COR-L47 (cell line): ENCODE measurements at places on chromosomes 12 and 14.
A peak's percentile ranks its signal among the peaks of the same experiment; 100 is the strongest.

DNA sequence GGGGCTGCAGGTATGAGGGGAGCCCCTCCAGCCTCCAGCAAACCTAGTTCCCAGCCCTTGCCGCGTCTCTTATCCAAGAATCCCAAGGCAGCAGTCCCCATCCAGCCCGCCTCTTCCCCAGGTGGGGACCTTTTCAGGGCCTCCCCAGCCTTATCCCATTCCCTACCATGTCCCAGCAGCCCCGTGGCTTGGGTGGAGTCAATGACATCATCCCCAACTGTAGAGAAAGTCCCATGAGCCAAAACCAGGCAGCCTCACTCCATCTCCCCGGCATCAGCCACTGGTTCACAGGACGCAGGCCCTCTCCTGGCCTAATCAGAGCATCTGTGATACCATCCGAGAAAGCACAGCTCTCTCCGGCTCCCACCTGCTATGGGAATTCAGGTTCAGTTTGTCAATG, 131.0 kb downstream of the NCOR2 start:
- DNase-seq: no peak

DNA sequence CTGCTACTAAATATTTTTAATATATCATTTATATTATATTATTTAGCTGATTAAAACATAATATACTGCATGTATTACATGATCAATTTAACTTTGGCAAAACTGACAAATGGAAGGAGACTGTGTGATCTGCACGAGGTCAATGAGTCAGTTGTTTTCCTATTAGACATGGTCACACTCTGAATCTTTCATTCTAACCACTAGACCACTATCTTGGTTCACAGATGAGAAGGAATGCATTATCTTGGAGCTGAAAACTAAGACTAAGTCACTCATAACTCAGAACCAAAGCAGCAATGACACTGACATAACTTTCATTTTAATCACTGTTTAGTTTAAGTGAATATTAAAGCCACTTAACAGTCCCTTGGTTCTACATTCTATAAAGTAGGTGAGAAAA, 37.4 kb downstream of the GNPTAB start:
- DNase-seq: no peak

DNA sequence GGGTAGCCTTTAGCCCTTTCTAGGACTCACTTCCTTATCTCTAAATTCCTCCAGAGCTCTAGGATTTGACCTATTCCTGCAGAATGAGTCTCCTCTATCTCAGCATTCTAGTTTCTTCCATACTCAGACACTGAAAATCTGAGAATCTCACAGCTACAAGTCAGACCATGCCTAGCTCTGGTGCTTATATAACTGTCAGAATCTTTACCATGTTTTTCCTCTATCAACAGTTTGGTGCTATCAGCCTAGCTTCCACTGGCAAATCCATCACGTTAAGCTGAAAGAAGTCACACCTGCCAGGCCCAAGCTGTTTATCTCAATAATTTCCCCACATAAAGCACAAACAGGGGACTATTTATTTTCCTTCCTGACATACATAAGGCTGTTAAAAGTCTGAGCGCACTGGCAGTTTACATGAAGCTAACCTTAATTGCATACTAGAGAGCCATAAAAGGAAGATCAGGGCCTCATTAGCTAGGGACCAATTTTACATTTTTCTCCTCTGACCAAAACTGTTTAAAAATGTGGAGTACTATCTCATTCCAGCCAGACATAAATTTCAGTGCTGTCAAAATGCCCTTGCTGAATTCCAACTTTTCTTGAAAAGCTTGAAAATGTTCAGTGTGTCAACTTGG, 270.5 kb downstream of the C12orf75 start:
- DNase-seq: no peak

DNA sequence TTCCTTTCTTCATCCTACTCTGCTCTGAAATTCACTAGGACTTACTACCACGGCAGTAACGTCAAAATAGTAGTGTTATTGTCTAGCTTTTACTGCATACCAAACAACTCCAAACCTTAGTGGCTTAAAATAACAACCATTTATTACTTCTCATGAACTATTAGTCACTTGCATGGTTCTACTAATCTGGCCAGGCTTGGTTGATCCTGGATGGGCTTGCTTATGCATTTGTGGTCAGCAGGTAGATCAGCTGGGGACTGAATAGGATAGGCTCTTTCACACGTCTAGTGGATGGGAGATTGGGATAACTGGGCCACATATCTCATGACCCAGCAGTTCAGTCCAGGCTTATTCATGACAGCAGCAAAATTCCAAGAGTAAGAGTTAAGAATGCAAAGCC, 9.4 kb upstream of the SLC35F4 start:
- DNase-seq: no peak

DNA sequence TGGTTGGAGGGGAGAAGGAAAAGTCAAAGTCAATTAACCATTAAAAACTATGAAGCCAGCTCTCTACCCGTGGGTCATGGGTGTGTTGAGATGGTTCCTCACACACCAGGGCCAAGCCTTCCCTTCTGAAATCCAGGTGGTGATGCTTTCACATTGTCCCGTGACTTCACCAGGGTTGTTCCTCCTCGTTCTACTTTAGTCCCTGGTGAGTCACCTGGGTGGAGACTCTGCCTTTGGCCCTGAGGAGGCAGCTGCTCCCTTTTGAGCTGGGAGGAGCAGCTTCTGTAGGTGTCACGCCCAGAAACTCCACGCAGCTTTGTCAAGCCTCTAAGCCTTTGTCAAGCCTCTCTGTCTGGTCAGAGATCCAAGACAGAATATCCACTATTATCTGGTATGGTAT, 348.3 kb downstream of the BMP4 start:
- DNase-seq: no peak

- no peak for DNase-seq
Measured at GRCh38 chr14:105363847-105364708, 34.3 kb upstream of the TEX22 start.

- DNase-seq: no peak
Measured at GRCh38 chr12:125111403-125111802, 46.2 kb downstream of the AACS start.

GRCh38 chr14:104200106-104200505, 61.7 kb downstream of the KIF26A start:
- DNase-seq: no peak

DNA sequence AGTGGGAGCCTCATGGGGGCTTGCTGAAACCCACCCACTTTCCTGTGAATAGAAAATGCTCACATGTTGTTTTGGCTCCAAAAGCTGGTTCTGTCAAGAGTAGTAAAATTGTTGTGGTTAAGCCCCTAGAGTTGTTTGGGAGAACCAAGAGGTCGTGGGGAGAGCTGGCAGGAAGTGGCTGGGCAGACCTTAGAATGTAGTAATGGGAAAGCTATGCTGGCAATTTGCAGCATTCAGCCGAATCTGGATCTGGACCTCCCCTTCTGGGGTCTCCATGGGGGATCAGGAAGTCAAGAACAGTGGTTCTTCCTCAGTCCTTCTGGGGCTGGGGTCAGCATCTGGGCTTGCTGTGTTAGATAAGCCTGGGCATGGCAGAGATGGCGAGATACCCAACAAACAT, 150.6 kb upstream of the TBX3 start:
- DNase-seq: no peak

DNA sequence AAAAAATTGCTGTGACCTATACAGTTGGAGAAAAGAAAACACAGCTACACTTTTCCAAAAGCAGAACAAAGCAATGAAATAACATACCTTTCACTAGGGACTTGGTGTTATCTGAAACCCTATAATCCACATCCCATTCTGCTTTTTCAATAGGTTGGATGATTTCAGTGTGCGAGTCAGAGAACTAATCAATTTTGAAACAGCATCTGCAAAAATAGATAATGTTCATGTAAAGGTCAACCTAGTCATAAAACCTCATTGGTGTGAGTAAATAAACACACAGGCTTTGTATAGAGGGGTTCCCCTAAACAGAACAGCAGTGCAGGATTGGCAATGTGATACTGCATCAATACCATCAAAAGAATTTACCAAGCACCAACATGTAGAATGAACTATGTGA, 173.0 kb upstream of the G2E3 start:
- peak; percentile 20 for DNase-seq

- no peak for DNase-seq
Measured at GRCh38 chr12:91099341-91099740, 12.0 kb downstream of the LUM start.

DNA sequence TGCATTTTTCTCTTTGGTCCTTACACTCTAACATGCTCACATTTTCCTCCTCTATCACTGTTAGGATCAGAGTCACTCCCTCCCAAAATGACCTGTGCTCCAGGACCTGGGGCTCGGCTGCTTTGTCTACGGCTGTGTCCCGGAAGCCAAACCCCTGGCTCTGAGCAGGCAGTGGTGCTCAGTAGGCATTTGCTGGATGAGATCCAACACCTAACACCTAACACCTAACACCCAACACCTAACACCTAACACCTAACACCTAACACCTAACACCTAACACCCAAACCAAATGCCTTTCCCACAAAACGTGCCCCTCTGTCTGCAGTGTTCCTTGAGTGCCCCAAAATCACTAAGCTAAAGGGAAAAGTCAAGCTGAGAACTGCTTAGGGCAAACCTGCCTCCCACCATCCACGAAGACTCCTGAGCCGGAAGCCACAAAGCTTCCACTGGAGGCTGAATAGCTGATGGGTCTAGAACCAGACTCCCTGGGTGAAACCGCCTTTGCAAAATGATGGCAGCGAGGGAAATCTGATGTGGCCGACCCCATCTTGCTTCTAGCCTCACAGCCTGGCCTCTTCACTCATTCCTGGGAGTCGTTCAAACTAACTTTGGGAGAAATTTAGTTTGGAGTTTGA, 29.2 kb downstream of the HSP90AA1 start:
- DNase-seq: no peak

DNA sequence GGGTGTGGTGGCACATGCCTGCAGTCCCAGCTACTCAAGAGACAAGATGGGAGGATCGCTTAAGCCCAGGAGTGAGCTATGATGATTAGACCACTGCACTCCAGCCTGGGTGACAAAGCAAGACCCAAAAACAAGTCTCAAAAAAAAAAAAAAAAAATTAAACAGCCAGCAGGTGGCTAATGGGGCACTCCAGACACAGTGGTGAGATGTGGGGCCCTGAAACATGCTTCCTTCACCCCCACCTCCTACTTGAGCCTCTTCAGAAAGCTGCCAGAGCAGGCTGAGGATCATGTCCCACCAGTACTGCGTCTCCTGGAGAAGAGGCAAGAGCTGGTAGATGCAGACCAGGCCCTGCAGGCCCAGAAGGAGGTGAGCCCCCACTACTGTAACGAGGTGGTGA, 2.1 kb downstream of the CFAP73 start:
- no peak for DNase-seq

DNA sequence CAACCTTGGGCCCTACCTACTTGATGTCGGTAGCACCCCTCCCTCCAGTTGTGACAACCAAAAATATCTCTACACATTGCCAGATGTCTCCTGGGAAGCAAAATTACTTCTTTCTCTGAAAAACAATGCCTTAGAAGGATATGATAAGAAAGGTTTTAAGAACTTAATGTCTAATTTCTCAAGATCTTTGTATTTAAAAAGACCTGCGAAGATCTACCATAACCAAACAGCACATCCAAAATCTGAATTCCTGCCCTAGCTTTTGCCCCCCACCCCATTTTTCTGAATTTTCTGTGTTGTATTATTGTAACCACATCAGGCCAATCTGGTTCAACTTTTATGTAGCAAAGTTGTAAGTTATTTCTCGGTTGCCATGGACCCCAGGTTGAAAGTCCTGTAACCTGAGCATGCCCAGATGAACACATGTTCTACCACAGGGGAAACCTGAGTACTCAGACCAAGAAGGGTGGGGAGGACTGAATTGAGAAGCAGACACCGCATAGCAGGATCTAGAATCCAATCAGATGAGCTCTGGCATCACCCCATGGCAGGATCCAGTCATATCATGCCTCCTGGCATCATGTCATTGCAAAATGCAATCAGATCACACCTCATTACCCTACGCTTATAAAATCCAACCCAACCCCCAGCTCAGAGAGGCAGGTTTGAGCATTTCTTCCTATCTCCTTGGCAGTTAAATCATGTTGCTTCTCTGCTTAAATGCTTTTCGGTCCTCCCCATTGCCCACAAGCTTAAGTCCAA, 8.7 kb downstream of the TMEM253 start:
- no peak for DNase-seq

GRCh38 chr14:77185093-77185465, 3.5 kb downstream of the TMEM63C start:
- DNase-seq: no peak

DNA sequence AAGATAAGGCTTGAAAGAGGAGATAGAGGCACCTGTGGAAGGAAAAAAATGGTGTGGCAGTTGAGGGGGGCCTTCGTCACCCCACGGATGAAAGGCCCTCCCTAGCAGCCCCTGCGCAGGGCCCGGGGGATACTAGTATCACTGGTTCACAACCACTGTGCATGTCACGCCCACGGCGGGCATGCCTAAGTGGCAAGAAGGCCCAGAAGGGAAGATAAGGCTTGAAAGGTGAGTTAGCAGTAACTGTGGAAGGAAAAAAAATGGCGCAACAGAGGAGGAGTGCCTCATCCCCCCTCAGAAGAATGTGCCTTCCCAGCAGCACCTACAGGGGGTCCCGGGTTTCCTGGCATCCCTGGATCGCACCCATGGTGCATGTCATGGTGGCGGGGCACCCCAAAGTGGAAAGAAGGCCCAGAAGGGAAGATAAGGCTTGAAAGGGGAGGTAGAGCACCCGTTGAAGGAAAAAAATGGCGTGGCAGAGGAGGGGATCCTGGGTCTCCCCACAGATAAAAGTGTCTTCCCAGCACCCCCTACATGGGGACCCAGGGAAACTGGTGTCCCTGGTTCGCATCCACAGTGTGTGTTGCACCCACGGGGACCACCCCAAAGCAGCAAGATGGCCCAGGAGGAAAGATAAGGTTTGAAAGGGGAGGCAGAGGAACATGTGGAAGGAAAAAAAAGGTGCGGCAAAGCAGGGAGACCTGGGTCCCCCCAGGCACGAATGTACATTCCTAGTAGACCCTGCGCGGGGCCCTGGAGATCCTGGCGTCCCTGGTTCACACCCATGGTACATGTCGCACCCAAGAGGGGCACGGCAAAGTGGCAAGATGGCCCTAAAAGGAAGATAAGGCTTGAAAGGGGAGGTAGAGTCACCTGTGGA, 279.2 kb downstream of the ALG10 start:
- no peak for DNase-seq

- DNase-seq: no peak
Measured at GRCh38 chr14:51967521-51967920, 21.8 kb upstream of the RTRAF start.

DNA sequence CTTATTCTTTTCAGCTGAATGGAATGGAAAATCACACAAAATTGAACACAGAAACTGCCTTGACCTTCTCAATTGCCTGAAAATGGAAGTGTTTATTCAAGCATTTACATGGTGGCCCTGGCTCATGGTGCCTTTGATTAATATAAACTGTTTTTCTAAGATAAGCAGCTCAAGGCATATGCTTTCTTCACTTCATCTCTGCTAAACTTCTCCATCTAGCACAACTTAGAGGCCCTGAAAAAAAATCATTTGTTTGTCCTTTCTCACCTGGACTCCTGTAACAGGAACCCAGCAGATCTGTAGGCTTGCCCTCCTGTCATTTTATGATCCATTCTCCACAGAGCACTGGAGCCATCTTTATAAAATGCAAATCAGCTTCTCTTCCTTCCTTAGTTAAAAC, 117.5 kb upstream of the KRR1 start:
- no peak for DNase-seq
